T-helper 22 cell (primary cell): ENCODE measurements at places on chromosomes 7 and 10.

- DNase-seq = no peak
These were observed 906.9 kb downstream of the CCSER2 start for GRCh38 chr10:85235258-85235657.

GRCh38 chr7:105098863-105099515, 85.0 kb downstream of the KMT2E start:
- DNase-seq = no peak

DNA sequence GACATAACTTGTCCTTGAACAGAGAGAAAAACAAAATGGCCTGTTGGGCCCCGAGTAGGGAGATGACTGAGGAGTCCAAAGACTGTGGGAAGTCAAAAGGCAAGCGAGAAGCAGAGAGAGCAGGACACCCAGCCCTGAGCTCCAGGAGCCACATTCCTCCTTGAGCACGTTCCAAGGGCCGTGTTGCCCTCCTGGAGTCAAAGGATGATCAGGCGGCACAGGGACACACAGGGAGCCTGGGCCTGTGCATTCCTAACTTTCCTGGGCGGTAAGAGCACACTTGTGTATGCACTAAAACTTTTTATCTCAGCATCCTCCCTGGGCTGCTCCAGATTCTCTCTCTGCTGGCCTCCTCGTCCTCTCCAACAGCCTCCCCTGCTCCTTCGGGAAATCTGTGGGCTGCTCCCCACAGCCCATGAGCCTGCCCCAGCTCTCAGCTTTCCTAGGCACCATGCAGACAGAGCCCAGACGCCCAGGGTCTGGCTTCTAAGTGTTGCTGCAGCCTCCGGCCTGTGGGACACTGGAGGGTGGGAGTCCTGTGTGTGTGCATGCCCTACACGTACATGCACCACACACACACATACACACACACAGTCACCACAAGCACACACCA, 281.8 kb downstream of the POU6F2 start:
- no peak for DNase-seq

DNA sequence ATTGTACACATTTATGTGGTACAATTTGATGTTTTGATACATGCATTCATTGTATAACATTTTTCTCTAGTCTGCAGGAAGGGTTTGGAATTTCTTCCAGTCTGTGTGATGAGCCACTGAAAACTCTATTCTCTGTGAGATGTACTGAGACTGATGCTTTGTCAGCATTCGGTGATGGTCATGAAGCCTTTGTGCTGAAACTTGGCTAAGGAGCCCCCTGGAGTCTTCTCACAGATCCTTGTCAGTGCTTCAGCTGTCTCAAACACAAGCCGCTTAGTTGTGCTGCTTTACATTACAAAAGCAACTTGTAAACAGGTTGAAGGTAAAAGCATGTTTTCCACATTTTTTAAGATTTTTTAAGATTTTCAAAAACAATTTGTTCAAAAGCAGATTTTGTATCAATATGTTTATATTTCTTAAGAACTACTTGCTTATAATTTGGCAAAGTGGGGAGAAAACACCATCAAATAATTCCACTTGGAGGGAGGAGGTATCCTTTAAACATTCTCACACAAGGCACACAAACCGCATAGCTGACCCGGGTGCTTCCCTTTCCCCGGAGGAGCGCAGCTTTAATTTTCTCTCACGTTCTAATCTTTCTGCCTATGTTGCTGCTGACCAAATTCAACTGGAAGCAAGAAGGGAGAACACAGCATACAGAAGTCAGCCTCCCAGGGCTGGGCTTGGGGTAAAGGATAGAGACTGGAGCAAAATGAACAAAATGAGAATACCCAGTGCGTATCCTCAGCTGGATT, 249.8 kb upstream of the VSTM2A start:
- no peak for DNase-seq

GRCh38 chr7:100091411-100092181, 2.8 kb downstream of the COPS6 start:
- no peak for DNase-seq

DNA sequence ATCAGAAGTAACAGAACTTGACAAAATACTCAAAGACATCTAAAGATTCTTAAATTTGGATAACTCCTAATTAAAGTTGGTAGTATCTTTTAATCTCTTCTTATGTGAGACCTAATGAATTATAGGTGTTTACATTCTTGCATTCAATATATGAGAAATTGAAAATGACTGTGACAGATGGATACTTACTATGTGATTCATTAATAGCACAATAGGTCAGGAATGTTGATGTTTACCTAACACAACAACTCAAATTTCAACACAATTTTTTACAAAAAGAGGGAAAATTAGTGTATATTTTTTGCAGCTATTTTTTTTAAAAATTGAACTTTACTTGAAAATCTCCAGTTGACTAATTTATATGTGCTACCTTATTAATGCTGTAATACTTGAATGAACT, 31.7 kb upstream of the MCU start:
- no peak for DNase-seq

DNA sequence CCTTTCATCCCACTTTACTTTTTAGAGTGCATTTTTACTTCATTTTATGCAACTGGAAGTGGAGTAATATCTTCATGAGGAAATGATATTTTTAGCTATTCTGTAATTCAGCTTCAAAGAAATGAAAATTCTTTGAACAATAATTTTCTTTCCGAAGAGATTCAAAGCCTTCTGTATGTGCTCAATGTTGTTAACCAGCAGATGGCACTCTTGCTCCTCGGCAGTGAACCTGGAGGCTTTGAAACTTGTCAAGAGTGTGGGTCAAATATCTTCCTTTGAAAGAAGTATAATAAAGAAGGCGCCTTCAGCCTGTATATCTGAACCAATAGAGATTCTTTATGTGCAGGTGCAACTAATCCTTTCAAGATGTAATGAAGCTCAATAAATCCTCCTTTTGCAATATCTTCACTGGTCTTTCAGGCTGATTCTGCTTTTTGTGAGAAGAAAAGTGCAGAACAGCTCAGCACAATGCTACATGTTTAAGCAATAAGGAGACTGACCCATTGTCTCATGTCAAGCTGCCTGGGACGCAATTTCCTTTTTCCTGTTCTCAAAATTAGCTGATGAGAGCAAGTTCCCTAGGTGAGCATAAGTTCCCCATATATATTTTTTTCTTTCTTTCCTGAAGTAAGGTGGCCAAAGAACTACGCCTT, 258.4 kb downstream of the SEMA3A start:
- DNase-seq = no peak

- no peak for DNase-seq
These were observed 700.7 kb downstream of the AUTS2 start for GRCh38 chr7:70298780-70299471.

- no peak for DNase-seq
These were observed 18.4 kb upstream of the CCDC71L start for GRCh38 chr7:106679153-106679931.

DNA sequence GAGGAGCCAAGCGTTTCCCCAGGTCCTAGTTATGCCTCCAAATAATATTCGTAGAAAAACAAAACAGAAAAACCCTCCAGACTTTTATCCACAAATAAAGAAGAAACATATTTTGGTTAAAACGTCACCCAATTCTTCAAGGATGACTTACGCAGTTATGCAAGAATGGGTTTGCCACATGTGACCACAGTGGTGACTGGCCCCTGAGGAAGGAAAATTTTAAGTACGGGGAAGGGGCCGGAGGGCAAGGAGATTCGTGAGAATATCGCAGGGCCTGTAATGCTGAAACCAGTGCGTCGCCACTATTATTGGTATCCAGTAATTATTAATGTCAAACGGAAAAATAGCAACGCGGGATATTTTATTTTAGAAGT, 537 bp upstream of the MRPS24 start:
- DNase-seq = no peak

GRCh38 chr7:15571301-15571878, 9.6 kb upstream of the AGMO start:
- DNase-seq = no peak

DNA sequence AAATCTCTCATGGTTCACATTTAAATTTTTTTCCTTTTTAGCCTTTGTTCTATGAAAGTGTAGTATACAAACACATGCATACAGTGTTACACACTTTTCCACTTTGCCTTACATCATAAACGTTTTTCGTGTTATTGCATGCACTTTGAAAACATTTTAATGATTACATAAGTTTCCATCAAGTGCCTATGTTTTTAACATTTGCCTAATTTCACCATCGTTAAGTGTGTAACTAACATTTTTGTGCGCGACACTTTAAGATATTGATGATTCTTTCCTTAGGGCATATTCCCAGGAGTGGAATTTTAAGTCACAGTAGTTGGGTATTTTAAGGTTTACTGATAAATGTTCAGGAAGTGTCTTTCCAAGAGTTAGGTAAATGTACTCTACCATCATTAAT, 1.5 kb upstream of the FRAT2 start:
- no peak for DNase-seq

DNA sequence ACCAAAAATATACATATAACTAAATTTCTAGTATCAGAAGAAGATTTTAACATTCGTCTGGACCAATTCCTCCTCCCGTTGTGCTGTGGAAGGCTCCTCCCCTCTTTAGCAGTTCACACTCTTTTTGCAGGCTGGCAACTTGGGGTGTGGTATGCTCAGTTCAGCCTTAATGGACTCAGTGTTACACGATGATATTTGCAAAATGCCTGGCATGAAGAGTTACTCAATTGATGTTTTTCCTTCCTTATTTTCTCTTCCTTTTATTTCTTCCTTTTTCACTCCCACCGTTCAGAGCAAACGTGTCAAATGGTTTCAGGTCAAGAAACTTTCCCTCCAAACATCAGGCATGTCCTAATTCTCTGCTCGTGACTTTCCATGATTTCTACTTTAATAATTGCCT, 248.3 kb downstream of the PHF14 start:
- DNase-seq = no peak

GRCh38 chr7:131908714-131909113, 352.3 kb upstream of the PODXL start:
- DNase-seq = no peak

DNA sequence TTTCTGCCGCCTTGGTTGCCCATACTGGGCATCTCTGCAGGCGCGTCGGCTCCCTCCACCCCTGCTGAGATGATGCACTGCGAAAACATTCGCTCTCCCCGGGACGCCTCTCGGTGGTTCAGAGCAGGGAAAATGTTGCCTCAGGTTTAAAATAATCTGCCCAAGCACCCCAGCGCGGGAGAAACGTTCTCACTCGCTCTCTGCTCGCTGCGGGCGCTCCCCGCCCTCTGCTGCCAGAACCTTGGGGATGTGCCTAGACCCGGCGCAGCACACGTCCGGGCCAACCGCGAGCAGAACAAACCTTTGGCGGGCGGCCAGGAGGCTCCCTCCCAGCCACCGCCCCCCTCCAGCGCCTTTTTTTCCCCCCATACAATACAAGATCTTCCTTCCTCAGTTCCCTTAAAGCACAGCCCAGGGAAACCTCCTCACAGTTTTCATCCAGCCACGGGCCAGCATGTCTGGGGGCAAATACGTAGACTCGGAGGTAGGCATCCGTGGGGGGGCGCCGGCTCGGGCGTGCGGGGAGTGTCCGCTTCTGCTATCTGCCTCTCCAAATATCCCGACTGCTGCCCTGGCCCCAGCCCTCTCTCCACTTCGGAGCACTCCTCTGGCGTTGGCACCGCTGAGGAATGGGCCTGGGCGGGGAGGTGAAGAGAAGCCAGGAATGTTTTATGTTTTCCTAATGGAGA, at the start of gene CAV1:
Gene CAV1 (plus strand): TSS at position 428 of the 689 bp plus-strand sequence. CDS start 27 bp downstream, at position 455.
- no peak for DNase-seq

DNA sequence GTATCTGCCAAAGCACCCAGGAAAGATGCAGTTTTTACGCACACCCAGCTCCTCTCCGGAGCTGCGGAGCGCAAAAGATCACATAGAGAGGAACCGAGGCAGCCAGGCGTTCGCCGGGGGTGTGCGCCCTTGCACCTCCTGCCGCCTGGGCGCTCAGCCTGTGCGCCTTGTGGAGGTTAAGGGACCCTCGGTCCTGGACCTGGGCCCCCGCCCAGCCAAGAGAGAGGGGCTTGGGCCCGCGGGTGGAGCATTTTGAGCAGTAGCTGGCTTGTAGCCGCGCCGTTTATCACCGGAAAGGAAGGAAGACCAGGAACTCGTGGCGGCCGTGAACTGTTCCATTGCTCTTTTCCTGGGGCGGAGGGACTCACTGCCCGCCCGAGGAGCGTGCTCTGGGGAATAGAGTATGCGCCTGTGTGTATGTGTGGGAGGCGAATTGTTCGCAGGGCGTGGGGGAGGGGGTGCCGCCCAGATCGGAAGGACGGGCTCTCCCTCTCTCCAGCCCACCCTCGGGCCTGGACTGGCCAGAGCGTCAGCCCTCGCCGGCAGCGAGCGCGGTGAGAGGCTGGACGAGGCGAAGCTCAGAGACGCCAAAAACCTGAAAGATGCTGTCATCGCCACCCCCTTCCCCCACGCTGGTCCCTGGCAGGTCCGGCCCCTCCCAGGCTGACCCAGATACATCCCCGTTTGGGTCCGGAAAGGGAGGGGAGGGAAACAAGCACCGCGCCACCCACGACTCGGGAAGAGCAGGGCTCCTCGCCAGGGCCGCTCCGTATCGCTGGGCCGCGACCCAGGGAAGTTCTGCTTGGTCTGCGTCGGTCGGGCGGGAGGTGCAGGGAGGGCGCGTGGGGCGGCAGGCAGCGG, 1.2 kb upstream of the WNT2 start:
- DNase-seq = no peak
